ENCODE measurements at places on chromosomes 11 and 22.

DNA sequence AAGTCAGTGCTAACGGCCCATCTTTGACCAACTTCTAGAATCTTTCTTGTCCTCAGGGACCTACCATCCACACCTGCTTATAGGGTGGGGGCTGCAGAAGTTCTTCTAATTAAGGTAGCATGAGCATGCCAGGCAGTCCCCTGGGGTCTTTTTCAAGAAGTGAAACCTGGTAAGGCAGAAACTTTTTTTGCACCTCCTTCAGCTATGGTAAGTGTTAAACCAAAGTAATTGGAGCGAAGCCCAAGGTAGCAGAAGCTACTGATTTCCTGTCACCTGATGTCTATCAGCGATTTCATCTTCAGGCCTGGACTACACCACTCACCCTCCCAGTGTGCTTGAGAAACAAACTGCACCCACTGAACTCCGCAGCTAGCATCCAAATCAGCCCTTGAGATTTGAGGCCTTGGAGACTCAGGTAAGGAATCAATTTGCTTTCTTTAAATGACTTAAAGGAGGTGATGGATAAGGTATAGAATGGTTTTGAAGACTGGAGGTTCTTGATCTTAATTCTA, at the start of gene MS4A1:
TSS of gene MS4A1 (plus strand) at position 317 of the 512 bp plus-strand sequence. CDS start 6,528 bp downstream, outside the sequence.
- DNase-seq: peak; percentile 19

DNA sequence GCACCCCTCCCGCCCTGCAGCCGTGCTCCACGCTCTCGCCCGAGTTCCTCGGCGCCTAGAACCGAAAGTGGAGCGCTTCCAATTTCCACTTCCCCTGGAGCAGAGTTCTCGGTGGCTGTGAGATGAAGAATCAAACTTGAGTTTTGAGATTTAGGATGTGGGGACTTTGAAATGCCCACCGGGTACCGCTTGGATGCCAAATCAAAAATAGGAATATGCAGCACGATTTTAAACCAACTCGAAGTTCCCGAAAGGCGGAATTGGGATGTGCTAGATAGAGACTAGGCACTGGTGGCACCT, 569 bp downstream of the POLA2 start:
- peak; percentile 40 for DNase-seq

DNA sequence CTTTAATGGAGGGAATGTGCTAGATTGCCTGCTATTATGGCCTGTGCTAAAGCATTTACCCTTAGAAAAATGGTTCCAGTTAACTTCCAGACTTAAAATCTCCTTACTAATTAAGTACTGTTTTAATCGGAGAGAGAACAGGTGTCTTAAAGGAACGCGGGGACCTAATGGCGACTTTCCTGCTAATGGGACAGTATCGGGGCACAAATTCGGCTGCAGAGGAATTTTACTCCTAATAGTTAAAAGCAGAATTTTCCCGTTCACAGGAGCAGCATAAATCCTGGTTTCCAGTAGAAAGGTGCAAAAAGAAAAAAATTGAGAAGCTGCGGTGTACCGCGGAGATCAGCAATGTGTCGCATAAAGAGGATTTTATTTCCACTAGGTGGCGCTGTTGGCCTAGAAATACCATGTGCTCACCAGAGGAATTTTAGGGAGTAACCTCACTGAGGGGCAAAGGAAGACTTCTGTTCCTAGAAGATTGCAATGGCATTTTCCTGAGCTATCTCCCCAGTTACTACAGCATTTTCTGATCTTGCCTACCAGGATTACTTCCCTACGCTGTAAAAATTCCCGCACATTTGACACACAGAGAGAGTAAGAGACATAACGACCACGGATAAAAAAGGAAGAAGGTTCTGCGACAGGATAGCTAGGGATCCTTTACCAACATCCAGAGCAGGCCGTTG, 44.5 kb downstream of the ZNF280B start:
- peak; percentile 62 for DNase-seq

- no peak for DNase-seq
These were observed 13.1 kb downstream of the SLC43A1 start for GRCh38 chr11:57502376-57502775.

DNA sequence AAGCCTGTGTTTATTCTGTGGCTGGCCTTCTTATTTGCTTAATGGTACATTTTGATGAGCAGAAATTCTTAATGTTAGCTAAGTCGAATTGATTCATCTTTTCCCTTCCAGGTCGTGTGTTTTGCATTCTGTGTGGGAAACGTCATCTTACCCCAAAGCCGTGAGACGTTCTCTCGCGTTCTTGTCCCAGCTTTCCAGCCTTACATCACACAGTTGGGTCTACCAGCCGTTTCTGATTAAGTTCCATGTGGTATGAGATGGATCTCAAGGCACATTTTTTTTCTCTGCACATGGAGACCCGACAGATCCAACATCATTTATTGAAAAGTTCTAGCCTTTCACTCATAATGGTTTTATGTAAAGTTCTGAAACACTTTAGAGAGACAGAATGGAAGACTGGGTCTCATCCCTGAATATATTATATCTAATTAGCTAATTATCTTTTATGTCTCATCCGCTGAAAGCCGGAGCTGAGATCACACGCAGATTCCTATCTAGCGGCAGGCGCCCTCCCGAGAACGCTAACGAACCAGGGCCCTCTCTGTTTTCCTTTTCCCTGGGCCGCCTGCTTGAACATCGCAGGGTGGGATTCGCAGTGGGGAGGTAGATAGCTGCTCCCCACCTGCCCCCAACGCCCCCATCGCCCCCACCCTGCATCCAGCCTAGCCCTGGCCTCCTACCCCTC, 1162.2 kb downstream of the BRD1 start:
- DNase-seq: no peak

DNA sequence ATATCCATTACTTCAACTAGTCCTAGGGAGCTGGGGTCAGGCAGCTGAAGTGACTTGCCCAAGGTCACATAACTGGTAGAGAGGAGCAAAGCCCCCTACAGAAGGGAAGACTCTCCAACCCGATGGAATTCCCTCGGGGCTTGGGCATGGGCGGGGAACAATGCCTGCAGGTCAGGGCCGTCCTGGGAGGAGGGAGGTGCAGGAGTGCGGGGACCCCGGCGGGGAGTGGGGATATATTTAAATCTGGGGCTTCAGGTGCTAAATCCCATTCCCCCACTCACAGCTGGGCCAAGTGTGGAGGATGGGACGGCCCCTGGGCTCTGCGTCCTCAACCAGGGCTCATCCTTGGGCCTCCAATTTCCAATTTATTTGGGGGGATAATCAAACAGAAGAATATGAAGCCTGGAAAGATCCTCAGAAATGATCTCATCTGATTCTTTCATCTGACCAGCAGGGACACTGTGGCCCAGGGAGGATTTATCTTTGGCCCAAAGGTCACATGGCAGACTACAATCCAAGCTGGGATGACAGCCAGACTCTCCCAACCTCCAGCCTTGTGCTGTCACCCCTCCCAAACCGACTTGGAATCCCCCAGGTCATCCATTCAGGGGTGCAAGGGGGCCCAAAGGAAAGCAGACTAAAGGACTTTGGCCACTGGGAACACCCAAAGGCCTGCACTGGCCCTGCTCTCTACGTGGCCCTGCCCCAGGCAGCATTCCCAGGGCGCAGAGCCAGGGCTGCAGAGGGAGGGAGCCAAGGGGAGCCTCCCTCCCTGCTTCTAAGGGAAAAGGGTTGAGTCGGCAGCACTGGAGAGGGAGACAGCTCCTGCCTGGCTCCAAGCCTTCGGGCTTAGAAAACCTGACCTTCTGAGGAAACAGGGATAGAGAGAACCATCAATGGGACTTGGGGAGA, 8.7 kb upstream of the C1QTNF6 start:
- no peak for DNase-seq

DNA sequence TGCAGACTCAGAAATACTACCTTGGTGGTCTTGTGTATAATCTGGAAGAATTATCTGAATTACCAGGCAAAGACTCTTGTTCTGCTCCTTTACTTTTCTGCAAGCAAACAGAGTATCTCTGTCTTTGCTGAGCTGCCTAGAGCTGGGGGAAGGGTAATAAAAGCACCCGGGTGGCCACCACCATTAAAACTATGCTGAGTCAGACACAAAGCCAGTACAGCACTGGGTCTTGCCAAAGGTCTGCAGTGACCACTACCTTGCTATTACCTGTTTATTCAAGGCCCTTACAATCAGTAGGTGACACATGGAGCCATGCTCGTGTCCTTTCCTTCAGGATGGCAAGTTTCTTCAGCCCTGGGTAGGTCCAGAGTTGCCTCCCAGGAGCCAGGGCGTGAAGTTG, 420.6 kb upstream of the CNTN5 start:
- no peak for DNase-seq

DNA sequence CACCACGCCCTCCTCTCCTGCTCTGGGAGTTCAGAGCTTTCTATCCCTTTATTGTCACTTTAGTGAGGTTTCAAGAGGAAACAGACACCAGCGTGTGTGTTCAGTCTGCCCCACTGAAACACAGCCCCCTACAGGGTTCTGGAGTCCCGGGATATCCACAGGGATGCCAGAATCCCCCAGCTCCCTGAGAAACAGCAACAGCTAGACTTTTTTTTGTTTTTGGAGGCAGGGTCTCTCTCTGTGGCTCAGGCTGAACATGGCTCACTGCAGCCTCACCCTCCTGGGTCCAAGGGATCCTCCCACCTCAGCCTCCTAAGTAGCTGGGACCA, 10.4 kb downstream of the SULT4A1 start:
- no peak for DNase-seq

DNA sequence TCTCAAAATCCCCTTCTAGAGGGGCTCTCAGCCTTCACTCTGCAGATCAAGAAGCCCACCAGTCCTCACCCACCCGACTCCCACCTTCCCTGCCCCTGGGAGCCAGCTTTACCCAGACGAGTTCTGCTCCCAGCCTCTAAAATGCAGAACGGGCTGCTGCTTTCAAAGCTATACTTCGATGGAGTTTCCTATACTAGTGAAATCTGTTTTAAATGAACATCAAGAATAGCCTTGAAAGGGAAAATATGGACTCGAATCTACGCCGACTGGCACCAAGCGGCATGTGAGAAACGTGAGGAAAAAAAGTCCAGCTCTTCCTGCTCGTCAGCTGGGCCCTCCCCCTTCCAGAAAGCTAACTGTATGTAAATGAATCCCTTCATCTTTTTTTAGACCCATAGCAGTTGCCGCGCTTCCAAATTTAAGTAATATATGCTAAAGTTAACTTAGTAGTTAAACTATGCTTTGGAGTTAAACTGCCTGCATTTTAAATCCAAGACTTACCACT, 211.7 kb downstream of the NTM start:
- no peak for DNase-seq

DNA sequence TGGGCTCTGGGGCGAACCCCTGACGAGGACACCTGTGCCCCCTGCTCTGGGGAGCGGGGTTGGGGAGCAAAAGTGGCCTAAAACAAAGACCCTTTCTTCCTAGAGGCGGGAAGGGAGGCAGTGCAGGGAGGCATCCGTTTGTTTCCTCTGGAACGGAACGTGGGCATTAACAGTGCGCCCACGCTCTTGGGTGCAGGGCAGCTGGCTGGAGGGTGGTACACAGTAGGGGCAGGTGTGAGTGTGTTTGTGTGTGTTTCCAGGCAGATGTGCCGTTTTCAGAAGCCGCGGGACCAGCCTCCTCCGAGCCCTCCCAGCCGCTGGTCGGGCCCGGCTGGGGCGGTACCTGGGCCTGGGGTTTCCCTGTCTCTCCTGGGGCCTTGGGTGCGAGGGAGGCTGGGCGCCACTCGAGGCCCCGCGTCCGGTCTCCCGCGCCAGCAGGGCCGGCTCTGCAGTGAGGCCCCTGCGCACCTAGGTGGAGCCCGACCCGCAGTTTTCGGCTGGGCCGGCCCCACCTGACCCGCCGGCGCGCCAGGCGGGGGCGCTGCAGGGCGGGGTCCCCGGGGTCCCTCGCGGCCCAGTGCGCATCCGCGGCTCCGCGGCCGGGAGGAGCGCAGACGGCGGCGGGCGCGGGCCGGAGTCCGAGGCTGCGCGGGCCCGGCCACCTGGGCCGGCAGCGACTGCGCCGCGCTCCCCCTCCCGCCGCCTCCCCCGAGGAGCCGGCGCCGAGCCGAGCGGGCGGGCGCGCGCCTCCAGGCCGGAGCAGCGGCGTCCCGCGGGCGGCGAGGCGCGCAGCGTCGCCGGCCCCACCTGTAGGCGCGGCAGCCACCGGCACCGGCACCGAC, 1252.7 kb downstream of the BRD1 start:
- DNase-seq: no peak

- no peak for DNase-seq
These were observed 17.2 kb downstream of the SLC25A18 start for GRCh38 chr22:17580441-17581031.

GRCh38 chr11:128775468-128775867, 81.6 kb downstream of the FLI1 start:
- DNase-seq: no peak

DNA sequence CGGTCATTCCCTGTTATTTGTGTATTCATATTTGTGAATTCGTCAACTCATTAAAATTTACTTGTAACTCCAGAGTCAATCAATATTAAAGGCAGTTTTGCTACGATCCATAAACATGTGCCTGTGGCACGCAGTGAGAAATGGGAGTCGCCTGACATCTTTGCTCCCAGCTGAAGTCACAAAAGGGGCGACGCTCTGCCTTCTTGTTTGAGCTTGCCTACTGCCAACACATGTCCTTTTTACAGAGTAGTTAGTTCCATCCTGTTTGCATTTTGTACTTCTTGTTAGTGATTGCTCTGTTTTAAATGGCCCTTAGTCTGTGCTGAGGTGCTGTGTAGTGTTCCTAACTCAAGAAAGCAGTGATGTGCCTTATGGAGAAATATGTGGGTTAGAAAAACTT, 305.3 kb downstream of the ETS1 start:
- no peak for DNase-seq

GRCh38 chr11:65386307-65387140, at the start of gene FRMD8:
Gene FRMD8 (plus strand): TSS chr11:65386637. CDS start chr11:65387037, 400 bp downstream.
- DNase-seq: peak; percentile 92

- no peak for DNase-seq
These were observed 24.9 kb downstream of the APLP2 start for GRCh38 chr11:130094614-130095013.

- DNase-seq: no peak
These were observed 7.4 kb upstream of the ANO1 start for GRCh38 chr11:70070706-70071105.

- DNase-seq: peak; percentile 64
These were observed 1.2 kb upstream of the DUSP8 start for GRCh38 chr11:1573077-1573902.

- peak; percentile 43 for DNase-seq
These were observed 516 bp downstream of the VPS26B start for GRCh38 chr11:134224710-134225664.

GRCh38 chr11:47797633-47798032, 30.5 kb upstream of the FNBP4 start:
- no peak for DNase-seq

DNA sequence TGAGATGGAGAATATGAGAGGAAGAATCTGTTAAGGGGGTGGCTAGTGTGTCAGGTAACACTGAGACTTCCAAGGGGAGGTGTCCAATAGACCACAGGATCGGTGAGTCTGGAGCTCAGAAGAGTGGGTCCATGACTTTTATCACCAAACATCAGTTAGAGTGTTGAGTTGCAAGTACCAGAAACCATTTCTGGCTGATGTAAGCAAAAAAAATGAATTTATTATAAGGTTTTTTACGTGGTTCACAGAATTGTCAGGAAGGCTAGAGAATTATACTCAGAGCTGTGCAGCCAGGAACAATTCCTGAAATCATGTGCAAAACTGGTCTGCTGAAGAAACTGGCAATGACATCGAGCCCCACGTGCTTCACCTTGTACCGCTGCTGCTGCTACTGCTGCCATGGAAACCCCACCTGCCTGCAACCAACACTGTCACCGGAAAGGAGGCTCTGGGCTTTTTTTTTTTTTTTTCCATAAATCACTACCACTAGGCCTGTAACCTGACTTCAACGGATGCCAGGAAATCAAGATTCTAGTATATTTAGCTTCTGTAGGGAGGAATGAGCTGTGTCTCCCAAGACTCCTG, 16.6 kb upstream of the STK33 start:
- peak; percentile 34 for DNase-seq

- no peak for DNase-seq
These were observed 4.8 kb upstream of the FAM118A start for GRCh38 chr22:45304971-45305370.

- DNase-seq: no peak
These were observed 12.1 kb upstream of the OMP start for GRCh38 chr11:77090373-77091111.

Data from CD4-positive, alpha-beta T cell treated with Interleukin-21 for 1 hour (primary cell).